ENCODE measurements at places on chromosomes 7 and 10.

- DNase-seq = no peak
These were observed 982 bp downstream of the SFXN3 start for GRCh38 chr10:101031796-101032636.

DNA sequence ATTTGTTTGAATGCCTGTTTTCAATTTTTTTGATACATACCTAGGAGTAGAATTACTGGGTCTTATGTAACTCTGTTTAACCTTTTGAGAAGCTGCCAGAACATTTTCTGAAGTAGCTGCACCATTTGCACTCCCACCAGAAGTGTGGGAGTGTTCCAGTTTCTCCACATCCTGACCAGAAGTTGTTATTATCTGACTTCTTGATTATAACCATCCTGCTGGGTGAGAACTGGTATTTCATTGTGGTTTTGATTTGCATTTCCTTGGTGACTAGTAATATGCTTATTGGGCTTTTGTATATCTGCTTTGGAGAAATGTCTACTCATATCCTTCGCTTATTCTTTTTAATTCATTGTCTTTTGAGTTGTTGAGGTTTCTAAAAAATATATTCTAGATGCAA, 117.2 kb upstream of the GLCCI1 start:
- DNase-seq = no peak

DNA sequence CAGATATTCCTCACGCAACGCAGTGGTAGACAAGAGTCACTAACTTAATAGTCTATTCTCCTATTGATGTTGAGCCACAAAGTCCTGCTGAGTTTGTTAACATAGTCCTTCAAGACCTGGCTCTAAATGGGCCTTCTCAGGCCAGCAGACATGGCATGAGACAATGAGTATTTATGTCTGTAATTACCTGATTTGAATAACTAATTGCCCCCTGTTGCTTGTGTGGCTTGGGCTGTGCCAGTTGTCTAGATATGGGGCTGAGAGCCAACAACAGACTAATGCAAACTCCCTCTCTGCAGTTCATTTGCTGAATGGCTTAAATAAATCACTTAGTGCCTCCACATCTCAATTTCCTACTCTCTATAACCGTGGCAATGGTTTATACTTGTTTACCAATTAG, 65.5 kb upstream of the VWC2 start:
- no peak for DNase-seq

GRCh38 chr10:14801723-14802122, 27.0 kb upstream of the FAM107B start:
- no peak for DNase-seq

DNA sequence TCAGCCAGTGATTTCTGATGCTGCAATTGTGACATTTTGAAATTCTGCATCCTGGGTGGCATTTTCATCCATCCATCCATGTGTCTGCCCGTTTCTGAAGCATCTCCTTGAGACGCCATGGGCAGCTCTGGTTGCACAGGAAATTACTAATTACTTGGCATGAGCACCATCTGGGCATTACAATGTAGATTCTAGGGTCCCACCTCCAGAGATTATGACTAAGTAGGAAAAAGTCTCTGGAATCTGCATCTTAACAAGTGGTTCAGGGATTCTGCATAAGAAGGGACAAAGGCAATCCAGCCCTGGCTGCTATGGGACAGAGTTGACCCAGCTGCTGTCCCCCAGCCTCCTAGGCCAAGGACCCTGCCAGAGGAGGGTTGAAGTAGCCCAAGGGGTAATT, 65.3 kb downstream of the CUZD1 start:
- no peak for DNase-seq

- no peak for DNase-seq
These were observed 6.3 kb downstream of the TRPV5 start for GRCh38 chr7:142927085-142927745.

DNA sequence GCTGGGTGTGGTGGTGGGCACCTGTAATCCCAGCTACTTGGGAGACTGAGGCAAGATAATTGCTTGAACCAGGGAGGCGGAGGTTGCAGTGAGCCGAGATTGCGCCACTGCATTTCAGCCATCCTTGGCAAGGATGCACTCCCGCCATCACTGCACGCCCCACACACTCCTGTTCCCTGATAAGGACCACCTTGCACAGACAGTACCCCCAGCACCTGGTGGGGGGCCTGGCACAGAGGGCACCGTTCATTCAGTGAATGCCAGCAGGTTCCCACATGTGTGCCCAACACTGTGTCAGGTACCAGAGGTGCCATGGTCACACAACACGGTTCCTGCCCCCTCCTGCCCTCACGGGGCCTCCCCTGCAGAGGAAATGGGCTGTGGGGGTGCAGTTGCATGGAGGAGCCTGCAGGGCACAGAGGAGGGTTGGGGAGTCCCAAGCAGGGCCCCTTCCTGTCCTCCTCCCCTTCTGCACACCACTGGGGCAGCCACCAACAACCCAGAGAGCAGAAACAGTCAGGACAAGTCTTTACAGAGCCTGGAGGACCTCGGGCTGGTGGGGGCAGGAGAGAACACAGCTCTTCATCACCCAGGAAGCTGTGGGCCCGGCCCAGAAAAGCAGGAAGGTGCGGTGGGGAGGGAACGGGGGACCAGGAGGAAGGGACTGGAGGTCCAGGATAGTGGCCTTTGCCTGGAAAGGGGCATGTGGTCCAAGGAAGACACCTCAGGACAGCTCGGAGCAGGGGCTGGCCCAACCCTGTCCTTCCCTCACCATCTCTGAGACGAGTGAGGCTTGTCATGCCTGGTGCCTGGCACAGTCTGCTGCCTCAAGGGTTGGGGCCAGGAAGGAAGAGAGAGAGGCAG, 7.1 kb downstream of the CRYGN start:
- no peak for DNase-seq

- no peak for DNase-seq
These were observed 200.1 kb upstream of the PRKCQ start for GRCh38 chr10:6780008-6780677.

DNA sequence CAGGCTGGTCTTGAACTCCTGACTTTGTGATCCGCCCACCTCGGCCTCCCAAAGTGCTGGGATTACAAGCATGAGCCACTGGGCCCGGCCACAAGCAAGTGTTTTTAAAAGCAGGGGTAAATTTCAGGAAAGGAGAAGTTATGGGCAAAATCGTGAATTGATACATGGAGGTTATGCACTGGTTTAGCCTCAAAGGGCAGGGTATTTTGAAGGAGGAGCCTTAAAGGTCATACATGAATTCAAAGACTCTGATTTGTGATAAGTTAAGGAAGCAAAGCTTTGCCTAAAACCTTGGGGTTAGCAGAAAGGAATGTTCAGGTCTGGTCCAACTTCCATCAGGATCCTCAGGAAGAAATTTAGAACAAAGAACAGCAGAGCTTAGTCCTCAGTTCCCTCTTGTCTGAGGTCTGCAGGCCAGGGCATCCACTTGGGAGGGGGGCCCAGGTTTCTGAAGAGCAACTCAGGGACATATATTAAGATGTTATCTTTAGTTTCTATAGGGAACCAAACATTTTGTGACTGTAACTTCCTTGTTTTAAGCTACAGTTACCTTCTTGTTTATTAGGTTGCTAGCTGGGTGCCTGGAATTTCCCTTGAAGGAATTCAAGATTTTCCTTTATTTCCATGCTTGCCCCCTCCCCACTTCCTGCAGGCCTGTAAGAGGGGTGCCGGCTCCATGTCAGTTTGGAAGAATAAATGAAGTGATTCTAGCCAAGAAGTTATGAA, 2.8 kb upstream of the REPIN1 start:
- no peak for DNase-seq

- no peak for DNase-seq
These were observed 129.4 kb downstream of the KAT6B start for GRCh38 chr10:74955796-74956195.

- DNase-seq = no peak
These were observed 95.1 kb downstream of the USP6NL start for GRCh38 chr10:11516431-11516746.

- no peak for DNase-seq
These were observed 797.6 kb upstream of the MBL2 start for GRCh38 chr10:53570221-53570620.

GRCh38 chr7:92295391-92295790, 49.6 kb downstream of the ANKIB1 start:
- no peak for DNase-seq

DNA sequence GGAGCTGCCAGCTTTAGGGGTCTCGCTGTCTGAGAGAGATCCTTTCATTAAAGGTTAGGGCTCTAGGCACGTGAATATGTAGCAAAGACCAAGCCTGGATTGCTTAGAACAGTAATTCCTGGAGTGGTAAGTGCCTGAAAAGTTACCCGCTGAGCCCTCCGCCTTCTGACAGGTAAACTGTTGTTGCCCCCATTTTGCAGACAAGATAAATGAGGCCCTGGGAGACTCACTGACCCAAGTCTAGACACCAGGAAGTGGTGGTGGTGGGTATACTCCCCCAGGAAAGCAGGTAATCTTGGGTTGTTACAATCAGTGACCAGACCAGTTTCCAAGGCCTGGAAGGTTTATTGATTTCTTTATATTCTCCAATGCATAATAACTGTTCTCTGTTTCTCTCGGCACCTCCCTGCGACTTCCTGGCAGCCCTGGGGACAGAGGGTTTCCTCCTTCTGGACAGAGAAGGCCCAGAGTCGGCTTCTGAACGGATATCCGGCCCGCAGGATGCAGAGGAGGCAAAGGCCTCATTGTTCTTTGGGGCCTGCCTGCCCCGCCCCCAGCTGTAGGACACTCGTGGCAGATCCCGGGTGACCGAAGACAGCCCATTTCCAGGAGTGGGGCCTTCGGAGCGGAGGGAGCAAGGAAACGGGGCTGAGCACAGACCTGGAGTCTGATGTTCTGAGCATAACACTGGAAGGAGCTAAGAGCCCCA, 1.3 kb upstream of the GRK5 start:
- no peak for DNase-seq

- DNase-seq = peak; percentile 48
These were observed 22.8 kb downstream of the CYP17A1 start for GRCh38 chr10:102814453-102814871.

DNA sequence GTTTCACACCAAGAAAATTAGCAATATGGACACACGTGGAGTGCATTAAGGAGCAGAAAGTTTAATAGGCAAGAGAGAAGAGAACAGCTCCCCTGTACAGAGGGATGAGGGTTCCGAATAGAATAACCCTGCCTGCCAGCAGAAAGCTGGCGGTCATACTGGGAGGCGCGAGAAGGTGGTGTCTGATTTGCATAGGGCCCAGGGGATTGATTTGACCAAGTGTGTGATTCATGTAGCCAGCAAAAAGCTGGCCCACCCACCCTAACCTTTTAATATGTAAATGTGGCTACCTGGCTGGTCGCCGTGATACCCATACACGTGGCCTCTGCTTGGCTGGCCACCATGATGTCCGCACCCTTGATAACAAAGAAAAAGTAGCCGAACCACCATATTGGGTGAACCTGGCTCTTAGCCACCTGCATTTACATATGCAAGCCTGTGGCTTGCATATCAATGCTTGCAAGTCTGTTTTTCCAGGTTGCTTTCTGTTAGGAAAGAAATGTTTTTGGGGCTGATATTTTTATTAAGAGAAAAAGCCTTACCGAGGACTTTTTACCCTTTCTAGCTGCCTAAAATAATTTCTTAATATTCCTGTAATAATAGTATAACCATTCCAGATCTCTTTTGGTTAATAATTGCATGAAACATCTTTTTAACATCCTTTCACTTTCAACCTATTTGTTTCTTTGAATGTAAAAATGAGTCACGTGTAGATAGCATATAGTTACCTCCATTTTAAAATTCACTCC, 20.5 kb upstream of the VWDE start:
- DNase-seq = no peak

GRCh38 chr10:125983161-125983560, 86.8 kb downstream of the FANK1 start:
- DNase-seq = no peak

DNA sequence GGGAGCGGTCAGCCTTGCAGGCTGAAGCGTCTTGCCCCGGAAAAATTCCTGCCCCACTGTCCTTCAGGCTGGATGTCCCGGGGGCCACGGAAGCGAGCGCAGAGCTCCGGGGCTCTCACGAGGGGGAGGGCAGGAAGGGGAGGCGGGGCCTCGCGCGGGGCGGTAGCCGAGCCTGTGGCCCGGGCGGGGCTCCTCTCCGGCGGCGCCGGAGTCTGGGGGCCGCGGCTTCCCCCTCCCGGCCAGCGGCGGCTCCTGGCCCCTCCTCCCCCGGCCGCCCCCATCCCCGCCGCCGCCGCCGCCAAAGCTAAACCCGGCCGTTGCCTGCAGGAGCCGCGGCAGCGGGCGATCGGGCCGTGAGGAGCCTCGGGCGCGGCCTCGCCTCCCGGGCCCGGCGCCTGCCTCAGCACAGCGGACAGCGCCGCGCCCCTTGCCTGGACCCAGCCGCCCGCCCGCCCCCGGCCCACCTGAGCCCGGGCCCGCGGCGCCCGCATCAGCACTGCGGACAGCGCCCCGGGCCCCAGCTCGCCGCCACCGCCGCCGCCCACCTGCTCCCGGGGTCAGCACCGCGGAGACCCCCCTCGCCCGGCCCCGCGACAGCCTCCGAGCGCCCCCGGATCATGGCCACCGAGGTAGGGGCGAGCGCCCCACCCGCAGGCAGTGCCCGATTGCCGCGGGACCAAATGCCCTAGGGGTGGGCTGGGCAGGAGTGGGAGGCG, at the start of gene GOLGA7B:
TSS of gene GOLGA7B (plus strand) at position 157 of the 716 bp plus-strand sequence. CDS start at position 618, 461 bp downstream.
- no peak for DNase-seq

DNA sequence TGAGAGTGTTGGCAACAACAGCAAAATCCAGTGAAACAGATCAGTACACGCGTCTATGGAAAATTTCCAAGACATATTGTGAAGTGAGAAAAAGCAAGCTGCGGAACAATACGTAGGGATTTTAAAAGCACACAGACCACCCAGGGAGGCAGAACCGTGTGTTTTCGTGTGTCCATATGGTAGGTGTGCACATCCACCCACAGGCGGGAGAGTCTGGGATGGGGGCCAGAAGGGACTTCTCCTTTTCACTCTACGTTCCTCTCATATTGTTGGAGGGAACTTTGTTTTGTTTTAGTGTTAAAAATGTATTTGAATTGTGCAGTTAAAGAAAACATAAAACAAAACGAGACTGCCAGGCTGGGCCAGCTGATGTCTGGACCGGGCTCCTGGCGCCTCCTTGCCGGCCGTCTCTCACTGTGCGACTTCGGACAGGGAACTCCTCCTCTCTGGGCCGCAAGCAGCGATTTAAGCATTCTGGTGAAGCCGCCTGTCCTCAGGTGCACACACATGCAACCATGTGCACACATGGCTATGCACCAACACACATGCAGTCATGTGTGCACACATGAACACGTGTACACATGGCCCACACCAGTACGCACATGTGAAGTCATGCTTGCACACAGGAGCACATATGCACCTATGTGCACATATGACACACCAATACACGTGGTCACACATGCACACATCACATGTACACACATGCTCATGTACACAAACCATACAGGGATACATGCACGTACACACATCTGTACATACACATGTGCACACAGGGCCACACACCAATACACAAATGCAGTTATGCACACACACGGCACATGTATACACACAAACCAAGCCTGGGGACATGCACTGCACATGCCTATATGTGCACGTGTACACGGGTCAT, 141.1 kb downstream of the ELFN1 start:
- no peak for DNase-seq
